ENCODE measurements at places on chromosomes 2 and 18. TPM values are rescaled to one million over a fixed set of nuclear protein-coding genes. Genes with fewer than 3 reads are reported as not detected.
A peak's percentile ranks its signal among the peaks of the same experiment; 100 is the strongest.

PSMA8 gene
- total RNA-seq: not detected

ACTG2 gene
- 0.52 TPM for total RNA-seq

PTPRN gene
- total RNA-seq: 19.8 TPM

TTC39C gene
- total RNA-seq: 20.1 TPM

EVX2 gene
- not detected for total RNA-seq

VWA3B gene
- not detected for total RNA-seq

MOCOS gene
- 1.0 TPM for total RNA-seq

- no peak for DNase-seq
Observed at GRCh38 chr18:58865033-58865590, 435 bp downstream of the ZNF532 start.

- no peak for DNase-seq
Observed at GRCh38 chr2:224343226-224343625, 58.7 kb downstream of the FAM124B start.

DNA sequence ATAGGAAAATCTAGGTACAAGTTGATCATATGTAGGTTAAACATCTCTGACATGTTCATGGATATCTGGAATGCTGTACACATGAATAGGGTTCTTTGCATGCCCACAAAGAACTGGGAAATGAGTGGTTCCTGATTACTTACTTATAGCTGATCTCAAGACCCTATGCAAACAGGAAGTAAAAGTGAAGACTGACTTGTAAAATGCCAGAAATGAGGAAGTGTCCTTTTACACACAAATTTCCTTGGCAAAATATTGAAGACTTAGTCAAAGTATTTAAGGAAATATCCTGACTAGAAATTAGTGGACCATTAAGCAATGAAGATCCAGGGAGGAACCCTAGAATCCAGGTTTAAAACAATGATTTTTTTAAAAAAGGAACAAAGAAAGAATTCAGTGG, 203.7 kb upstream of the DLGAP1 start:
- DNase-seq: no peak

DNA sequence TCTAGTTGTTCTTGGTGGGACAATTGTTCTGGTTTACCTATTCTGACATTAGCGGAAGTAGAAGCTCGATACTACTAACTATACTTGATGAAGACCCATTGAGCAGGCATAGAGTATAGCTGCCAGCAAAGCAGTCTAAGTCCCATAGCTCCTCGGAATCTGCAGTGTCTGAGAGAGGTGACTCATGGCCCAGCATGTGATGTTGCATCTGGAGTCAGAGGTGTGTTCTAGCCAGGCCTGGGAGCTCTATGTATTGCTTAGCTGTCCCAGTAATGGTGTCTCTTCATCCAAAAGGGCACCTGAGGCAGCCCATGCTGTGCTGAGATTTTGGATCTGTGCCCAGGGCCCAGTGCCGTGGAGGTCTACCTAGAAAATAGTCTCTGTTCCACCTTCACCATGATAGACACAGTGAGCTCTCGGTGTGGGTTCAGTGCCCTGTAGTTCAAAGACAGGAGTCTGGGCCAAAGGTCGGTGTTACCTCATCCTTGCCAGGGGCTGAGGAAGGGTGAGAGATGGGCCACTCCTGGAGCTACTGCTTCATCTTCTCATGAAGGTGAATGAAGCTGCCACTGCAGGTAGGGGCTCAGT, 47.3 kb downstream of the MEX3C start:
- no peak for DNase-seq

GRCh38 chr2:45382744-45383143, 228.3 kb downstream of the SRBD1 start:
- DNase-seq: peak; percentile 14

- no peak for DNase-seq
Observed at GRCh38 chr2:64111426-64111825, 32.8 kb downstream of the PELI1 start.

DNA sequence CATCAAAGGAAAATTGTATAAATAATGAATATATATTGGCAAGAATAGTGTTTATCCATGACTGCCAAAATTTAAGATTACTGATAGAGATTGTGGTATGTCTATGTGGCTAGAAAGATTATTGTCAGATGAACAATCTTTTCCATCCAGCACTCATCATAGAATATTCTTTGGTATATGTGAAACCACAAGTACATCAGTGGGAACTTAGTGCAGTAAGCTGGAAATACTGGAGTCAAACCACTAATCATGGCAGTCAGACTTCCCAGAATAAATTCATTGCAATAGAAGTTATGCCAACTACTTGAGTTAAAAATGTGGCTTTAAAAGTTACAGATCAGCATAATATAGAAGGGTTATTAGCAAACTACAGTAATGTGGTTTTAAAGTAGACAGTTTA, 310.3 kb downstream of the GULP1 start:
- DNase-seq: no peak

DNA sequence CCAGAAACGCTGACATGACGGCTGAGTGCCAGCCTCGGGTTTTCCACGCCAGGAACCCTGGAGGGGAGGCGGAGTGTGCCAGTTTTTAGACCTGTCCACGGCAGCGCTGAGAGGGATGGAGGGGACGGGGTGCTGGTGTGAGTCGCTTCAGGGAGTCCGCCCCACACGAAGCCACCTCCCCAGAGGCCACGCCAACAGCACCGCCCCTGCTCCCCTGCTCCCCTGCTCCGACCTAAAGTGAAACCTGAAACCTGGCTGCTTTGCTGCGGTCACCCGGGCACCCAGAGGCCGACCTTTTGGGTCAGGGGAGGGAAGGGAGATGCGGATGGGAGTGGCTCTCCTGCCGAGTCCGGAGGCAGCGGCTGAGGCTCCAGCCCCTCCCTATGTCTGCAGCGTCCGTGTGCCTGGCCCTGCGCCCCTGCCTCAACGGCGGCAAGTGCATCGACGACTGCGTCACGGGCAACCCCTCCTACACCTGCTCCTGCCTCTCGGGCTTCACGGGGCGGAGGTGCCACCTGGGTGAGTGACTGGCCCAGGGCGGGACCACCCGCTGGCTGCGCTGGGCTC, 38.1 kb downstream of the SNED1 start:
- DNase-seq: peak; percentile 62

- DNase-seq: no peak
Observed at GRCh38 chr2:42025151-42025582, 22.7 kb upstream of the PKDCC start.

- DNase-seq: no peak
Observed at GRCh38 chr2:203461746-203462145, 73.4 kb downstream of the RAPH1 start.

- no peak for DNase-seq
Observed at GRCh38 chr2:178152542-178152941, 40.3 kb downstream of the RBM45 start.

- DNase-seq: no peak
Observed at GRCh38 chr2:873651-874580, 76.7 kb upstream of the SNTG2 start.
